ENCODE measurements at places on chromosomes 5 and 9.

- no peak for DNase-seq
These were observed 280.1 kb downstream of the DNAH5 start for GRCh38 chr5:13664377-13664776.

- no peak for DNase-seq
These were observed 467.6 kb downstream of the ARHGEF28 start for GRCh38 chr5:74093561-74093960.

DNA sequence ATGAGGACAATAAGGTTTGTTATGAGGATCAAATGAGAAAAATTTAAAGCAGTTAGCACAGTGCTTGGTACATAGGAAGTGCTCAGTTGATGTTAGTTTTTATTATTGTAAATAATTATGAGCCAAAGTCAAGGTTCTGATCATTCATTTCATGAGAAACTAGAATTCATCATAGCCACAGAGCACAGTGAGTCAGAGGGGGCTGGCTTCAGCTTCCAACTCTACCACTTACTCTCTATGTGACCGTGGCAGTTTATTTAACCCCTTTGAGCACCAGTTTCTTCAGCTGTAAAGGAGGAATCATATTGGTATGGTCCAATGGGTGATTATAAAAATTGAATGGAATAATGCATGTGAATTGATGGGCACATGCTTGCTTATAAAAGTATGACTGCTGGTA, 39.4 kb downstream of the KLHL3 start:
- DNase-seq = no peak

- no peak for DNase-seq
These were observed 37.4 kb downstream of the P4HA2 start for GRCh38 chr5:132190161-132190817.

GRCh38 chr5:58405175-58405574, 54.7 kb downstream of the PLK2 start:
- no peak for DNase-seq

GRCh38 chr9:37025071-37025822, 8.8 kb downstream of the PAX5 start:
- DNase-seq = no peak

DNA sequence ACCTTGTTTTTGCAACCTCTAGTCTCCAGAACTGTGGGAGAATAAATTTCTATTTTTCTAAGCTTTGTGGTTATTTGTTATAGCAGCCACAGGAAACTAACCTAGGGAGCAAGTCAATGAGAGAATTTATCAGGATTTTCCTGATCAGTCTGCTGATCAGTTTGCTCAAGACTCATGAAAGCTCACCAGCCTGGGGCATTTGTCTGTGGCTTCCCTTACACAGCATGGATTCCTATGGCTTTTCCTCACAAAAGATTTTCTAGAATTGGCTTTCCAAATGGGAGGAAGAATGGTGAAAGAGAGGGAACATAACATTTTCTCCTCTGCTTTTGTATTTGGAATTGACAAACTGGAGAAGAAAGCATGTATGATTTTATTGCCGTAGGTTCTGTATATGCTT, 20.2 kb downstream of the ARRDC3 start:
- DNase-seq = no peak
